ENCODE measurements at places on chromosomes 16 and 17.

GRCh38 chr17:83173914-83174361 lies 94.5 kb downstream of the METRNL start:
- no peak for DNase-seq

- no peak for DNase-seq
These were observed 215.7 kb upstream of the FOXF1 start for GRCh38 chr16:86294535-86295196.

DNA sequence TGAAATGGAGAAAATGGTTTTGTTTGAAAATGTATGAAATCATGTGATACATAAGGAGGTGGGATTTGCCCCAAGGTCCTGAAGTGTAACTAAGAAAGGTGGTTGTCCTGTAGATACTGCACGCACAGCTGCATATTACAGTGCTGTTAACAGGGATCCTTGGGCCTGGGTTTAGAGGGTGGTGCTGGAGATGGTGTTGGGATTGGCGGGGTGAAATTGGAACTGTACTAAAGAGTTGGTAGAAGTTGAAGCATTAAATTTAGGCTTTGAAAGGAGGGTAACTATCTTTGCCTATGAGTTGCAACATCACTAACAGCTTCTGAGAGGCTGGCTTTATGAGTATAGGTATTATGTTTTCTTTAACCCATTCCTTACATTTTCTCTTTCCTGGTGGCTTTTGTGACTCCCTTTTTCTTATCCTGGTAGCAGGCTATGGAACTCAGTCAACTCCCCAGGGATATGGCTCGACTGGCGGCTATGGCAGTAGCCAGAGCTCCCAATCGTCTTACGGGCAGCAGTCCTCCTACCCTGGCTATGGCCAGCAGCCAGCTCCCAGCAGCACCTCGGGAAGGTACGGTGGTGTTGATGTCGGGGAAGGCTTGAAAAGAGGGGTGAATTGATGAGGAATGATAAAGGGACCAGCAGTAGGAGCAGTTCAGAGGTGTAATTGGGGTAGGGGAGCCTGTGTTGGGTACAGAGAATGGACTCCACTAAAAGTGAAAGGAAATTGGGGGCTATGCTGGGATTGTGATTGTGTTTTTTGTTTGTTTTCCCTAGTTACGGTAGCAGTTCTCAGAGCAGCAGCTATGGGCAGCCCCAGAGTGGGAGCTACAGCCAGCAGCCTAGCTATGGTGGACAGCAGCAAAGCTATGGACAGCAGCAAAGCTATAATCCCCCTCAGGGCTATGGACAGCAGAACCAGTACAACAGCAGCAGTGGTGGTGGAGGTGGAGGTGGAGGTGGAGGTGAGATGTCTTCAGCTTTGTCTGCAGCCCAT lies 3.8 kb downstream of the FUS start:
- no peak for DNase-seq

GRCh38 chr16:20747030-20747816 lies 5.6 kb upstream of the THUMPD1 start:
- DNase-seq, result no peak

DNA sequence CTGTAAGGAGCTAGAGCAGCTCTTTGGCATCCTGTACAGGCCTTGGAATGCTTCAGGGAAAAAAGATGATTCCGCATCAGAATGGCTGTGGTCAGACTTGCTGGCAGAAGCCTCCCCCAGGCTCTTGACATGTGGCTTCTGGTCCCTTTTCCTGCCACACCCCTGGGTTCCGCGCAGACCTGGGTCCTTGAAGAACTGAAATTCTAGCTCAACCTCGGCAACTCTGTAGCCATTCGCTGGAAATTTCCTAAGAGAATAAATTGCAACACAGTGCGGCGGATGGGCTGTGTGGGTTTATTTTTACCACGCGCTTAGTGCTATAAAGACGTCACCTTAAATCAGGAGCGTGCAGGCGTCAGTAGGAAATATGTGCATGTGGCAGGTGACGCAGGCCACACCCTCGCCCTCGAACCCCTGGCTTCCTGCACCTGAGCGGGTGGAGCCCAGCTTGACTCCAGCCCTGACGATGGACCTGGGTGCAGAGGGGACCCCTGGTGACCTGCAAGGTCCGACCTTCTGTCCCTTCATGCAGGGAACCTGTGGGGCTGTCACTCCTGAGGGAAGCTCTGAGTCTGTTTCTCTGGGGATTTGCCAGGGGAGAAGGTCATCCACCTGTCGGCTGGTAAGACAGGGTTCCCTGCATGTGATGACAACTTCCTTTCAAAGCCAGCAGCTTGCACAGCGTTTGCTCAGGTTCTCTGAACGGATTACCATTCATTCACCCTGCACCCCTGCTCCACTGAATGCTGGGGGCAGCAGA lies 46.3 kb downstream of the METRNL start:
- DNase-seq, result no peak

DNA sequence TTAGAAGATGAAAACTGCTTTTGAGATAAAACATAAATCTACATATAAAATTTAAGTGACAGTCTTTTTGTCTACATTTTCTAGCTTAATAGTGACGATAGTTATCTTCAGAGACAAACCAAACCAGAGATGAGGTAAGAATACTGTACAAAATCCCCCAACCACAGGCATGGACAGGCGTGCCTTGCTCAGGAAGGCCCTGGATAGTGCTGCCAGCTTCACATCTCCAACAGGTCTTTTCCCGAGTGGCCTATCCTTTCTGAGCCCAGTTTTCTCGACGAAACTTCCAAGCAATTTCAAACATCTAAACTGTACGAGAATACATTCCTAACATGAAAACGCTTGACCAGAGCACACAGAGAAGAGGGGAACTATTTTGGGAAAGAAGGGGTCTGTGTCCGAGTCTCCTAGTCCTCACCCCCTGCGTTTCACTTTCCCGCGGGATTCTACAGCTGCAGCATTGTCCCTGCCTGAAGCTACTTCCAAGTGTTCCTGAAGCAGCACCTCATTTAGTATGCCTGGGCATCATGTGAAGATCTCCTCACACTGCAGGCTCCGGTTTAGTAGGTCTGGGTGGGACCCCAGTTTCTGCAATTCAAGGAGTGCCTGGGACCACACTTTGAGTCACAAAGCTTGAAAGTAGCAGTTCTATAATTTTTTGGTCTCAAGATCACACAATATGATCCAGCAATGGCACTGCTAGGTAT lies 37.8 kb downstream of the GNA13 start:
- DNase-seq, result no peak

DNA sequence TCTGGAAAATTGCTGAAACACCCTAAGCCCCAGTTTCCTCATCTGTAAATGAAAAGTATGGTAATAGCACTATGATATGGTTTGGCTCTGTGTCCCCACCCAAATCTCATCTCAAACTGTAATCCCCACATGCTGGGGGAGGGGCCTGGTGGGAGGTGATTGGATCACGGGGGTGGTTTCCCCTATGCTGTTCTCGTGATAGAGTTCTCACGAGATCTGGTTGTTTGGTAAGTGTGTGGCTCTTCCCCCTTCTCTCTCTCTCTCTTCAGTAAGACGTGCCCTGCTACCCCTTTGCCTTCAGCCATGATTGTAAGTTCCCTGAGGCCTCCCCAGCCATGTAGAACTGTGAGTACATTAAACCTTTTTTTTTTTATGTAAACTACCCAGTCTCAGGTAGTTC lies 490.7 kb downstream of the TMEM114 start:
- DNase-seq, result no peak

DNA sequence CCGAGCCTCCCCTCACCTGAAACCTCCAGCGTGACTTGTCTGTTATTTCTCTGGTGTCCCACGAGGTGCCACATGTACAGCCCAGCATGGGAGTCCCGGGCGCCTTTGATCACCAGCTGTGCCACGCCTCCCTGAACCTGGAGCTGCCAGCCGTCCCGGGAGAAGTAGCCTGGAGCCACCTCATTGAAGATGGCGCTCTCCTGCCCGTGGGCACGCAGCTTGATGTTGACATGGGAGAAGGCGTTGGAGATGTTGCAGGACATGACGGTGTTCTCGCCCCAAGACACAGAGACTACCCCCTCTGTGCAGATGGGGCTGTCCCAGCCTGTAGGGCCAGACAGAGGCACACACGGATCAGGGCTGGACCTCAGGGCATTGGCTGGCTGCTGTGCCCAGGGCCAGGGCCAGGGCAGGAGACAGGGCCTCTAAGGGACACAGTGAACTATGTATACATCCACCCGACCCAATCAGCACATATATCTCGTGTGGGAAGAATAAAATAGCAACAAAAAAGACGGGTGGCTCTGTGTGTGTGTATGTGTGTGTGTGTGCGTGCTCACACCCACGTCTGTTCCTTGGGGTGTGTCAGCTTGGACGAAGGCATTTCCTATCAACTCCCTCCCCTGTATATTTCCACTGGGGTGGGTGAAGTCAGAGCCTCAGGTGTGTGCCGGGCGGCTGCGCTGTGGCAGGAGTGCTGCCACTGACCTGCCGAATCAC lies 7.3 kb upstream of the CD7 start:
- no peak for DNase-seq

DNA sequence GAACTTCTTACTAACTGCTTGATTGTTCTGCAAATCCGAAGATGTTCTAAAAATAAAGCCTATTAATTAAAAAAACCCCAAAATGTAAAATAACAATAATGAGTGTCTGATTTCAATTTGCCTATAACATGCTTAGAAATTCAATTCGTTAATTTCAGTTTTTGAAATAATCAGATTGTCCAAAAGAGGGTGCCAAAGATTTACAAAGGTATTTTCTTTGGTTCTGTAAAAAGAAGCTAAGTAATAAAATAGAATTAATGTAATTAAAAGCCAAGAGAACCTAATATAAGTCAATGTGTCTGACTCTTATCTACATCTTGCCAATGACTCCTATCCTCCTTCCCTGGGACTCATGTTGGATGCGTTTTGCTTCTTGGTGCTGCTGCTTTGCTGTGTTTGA lies 75.0 kb upstream of the CPHXL start:
- DNase-seq, result no peak

DNA sequence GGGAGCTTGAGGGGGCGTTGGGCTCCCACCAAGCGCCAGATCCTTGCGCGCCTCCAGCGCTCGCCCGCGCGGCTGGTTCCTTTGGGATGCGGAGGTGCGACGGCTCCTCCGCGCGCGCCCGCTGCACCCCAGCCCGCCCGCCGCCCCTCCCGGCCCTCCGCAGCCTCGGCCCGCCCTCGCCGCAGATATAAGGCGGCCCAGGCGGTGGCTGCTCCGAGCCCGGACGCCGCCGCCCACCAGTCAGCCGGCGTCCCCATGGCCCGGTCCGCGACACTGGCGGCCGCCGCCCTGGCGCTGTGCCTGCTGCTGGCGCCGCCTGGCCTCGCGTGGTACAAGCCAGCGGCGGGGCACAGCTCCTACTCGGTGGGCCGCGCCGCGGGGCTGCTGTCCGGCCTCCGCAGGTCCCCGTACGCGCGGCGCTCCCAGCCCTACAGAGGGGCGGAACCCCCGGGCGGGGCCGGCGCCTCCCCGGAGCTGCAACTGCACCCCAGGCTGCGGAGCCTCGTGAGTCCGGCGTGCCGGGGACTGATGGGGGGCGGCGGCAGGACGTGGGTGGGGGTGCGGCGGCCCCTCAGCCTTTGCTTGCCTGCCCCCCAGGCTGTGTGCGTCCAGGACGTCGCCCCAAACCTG lies at the start of gene NPB:
TSS of gene NPB (plus strand) at position 216 of the 630 bp plus-strand sequence. CDS start at position 256, 40 bp downstream.
- no peak for DNase-seq

GRCh38 chr17:50288306-50288705 lies 14.0 kb downstream of the TMEM92 start:
- no peak for DNase-seq

DNA sequence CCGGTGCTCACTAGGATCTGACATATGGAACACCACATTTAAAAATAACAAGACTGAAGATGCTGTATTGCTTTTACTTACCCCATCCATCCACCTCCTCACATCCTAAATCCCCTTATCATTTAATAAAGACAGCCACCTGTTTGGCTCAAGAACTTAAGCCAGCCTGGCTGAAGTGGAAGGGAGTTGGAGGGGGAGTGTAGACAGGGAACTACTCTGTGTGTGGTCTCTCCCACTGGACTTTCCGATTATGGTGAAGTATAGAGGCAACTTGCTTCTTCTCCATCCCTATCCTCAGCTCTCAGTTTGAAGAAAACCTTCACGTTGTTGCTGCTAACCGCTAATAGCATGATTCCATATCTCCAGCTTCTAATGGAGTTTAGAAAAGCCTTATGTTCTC lies 313.4 kb downstream of the CDH11 start:
- no peak for DNase-seq

DNA sequence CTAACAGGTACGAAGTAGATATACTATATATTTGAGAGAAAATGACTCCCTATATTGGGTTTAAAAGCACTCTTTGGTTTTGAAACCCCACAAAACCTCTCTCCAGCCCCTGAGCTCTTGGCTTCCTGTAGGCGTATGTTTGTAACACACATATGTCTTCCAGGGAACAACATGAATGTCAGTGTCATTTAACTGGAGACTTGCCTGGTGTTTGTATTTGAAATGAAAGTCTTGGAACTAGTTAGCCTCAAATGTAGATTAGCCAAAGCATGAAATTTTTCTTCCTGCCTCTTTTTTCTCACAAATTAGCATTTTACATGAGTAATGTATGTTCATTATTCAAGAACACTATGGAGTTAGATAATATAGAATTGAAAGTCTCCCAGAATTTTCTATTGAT lies 411.8 kb upstream of the ASIC2 start:
- DNase-seq, result no peak

DNA sequence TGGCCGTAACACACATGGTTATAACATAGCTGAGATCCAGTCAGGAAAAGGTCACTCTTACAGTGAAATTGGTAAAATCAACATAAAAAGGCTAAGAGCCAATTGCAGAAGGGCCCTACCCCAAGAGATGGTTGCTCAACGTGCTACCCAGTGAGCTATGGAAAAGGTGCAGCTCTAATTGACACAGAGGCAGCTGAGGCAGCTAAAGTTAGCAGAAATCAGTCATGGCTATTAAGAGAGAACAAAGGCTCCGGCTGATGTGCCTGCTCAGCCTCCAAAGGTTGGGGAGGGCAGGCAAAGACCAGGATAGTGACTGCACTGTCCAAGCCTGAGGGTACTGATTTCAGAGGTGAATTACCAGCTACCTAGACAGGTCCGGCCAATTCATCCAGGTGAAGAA lies 76.5 kb upstream of the ATP2A3 start:
- DNase-seq, result no peak

GRCh38 chr16:85879975-85880831 lies 18.8 kb upstream of the IRF8 start:
- DNase-seq, result no peak

DNA sequence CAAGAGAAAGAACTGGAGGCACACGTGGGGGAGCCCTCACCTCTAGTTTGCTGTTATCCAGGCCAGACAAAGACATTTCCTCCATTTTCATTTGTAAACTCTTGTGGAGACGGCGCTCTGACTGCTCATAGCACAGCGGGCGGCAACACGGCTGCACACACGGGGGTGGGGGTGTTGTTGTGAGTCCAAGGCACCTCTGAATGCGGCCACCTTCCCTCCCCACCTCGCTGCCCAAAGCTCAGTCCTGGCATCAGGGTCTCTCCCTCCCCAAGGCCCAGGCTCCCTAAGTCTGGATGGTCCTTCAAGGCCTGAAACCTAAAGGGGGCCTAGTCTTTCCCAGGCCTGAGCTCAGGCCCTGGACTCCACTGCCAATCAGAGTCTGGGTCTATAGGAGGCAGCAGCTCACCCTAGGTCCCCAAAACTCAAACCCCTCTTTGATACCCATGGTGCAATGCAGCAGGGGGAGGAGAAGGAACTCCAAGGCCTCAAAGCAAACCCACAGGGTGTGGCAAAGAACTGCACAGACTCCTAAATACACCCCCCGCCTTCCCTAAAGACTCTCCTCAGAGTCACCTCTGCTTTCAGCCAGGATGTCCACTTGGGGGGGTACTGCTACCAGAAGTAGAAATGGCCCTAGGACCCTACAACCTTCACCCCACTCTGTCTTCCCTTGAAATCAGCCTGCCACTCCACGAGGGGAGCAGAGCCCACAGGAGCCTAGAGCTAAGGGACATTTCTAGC lies 1.5 kb downstream of the ATXN7L3 start:
- DNase-seq, result no peak

Measured in stimulated activated CD4-positive, alpha-beta T cell treated with anti-CD3 and anti-CD28 coated beads, TNF-alpha, amount 100 ng/mL, for 48 hours (primary cell).